ENCODE measurements at places on chromosomes 13 and 19.

DNA sequence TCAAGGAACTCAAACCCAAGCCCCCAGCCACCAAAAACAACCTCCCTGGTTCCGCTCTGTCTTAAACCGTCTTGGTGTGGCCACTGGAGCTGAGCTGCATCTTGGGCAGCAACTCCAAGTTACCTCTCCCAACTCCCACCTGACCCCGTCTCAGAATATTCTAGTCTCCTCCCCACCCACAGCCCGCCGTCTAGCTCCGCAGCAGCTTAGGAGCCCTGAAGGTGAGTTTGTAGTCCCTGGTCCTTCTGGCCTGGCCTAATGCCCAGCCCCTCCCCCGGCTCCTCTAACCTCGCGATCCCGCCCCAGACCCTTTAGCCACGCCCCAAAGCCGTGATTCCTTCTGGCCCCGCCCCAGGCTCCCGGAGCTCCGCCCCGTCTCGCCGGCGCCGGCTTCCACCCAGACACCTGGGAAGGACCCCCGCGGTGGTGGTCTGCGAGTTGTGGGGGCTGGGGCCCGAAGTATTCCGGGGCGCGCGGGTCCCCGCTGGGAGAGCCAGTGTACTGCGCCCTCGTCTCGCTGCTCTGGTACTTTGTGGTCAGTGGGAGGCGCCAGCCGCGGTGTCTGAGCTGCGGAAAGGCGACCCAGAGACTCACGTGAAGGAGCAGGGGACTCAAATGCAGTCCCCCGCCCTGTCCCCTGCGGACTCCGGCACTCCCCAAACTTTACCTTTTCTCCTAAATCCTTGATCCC, 2.5 kb upstream of the LHB start:
- no peak for DNase-seq

- DNase-seq = no peak
Measured at GRCh38 chr19:48194041-48194843, 23.8 kb downstream of the ZSWIM9 start.

- peak; percentile 47 for DNase-seq
Measured at GRCh38 chr13:33262062-33262487, 23.5 kb downstream of the STARD13 start.

DNA sequence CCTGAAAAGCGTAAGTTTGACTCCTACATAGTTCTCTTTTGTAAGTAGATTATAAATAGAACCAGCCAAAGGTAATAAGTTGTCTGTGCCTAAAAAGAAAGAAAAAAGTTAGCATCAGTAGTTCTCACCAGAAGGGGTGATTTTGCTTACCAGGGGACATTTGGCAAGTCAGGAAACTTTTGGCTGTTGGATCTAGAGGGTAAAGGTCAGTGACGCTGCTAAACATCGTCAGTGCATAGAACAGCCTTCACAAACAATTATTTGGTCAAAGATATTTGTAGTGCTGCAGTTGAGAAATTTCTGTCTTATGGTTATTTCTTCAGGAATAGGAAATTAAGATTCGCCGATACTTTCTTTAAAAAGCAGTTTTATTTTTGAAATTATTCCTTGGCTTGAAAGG, 2.0 kb downstream of the USPL1 start:
- DNase-seq = no peak

GRCh38 chr13:74575729-74576125, 441.5 kb upstream of the KLF12 start:
- DNase-seq = peak; percentile 3

DNA sequence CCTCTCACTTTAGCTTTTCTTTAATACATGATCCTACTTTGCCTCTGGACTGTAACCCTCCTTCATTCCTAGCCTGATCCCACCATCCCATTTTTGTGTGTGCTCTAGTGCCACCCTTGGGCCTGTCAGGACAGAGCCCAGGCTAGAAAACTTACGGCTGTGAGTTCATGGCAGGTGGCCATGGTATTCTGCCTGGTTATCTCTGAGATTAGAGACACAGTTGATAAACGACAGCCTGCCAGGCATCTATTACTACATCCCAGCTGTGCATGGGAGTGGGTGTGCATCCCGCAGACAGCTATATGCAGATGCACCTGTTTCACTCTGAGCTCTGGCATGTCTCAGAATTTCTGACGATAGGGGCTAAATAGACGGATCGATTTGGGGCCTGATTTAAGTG, 110.9 kb downstream of the HS6ST3 start:
- no peak for DNase-seq

DNA sequence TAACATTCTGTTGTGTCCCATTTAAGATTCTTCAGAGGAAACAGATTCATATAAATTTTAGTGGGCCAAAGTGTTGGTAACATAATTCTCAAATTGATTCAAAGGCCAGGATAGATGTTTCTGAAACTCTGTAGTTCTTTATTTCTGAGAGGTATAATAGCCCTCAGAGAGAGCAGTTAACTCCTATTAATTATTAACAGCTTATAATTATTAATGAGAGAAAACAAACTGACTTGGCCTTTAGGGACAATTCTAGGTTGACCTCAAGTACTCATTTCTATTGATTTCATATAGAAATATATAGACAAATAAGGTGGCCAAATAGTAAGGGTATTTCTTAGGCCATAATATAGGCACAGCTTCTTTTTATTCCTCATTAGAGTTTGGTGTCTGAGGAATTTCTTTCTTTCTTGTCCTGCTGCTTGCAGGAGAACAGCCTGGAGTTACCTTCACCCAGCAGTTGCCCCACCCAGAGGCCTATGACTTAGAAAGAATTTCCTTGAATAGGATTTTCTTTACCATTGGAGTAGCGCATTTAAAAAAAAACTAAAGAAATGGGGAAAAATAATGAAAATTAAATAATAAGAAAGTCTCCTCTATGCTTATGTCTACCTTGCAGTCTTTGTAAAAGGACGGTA, 1430.1 kb upstream of the SPRY2 start:
- no peak for DNase-seq

- DNase-seq = no peak
Measured at GRCh38 chr13:109568339-109568818, 218.0 kb downstream of the IRS2 start.

DNA sequence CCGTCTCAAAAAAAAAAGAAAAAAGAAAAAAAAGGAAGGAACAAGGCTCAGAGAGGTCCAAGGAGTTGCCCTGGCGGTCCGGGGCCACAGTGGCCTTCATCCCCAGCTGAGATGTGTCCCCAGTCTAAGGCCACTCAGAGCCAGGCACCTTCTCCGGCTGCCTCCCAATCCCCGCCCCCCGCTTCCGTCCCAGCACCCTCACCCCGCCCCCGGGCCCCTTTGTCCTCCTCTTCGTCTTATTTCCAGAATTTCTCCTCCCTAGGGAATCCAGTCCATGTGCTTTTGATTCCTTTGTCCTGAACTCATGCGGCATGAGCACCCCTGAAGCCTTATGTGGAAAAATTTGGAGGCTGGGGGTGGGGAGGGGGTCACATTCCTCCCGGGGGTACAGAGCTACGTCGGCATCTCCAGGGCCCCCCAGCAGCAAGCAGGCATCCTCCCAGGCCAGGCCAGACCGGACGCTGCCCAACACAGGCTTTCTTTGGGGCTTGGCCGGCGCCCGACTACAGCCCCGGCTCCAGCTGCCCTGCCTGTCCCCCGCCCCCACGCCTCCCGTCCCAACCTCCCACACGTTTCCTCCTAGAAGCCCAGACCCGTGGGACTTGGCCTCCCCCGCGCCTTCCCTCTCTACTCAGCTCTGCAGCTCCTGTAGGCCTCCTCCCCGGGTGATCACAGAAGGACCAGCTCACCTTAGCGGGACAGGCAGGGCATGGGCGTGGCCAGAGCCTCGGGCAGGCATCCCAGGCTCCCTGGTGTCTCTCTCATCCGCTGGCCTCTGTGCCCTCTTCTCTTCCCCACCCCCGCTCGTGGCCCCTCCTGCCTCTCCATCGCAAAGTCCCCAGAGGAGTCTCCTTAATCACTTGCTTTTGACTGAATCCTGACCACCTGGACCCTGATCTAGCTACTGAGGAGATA, 17.8 kb upstream of the ADGRE5 start:
- DNase-seq = peak; percentile 30

- no peak for DNase-seq
Measured at GRCh38 chr13:110552767-110553166, 8.8 kb downstream of the RAB20 start.

GRCh38 chr13:73092829-73093228, 34.0 kb downstream of the KLF5 start:
- DNase-seq = no peak

- no peak for DNase-seq
Measured at GRCh38 chr19:19165396-19165795, 4.7 kb downstream of the MEF2B start.

DNA sequence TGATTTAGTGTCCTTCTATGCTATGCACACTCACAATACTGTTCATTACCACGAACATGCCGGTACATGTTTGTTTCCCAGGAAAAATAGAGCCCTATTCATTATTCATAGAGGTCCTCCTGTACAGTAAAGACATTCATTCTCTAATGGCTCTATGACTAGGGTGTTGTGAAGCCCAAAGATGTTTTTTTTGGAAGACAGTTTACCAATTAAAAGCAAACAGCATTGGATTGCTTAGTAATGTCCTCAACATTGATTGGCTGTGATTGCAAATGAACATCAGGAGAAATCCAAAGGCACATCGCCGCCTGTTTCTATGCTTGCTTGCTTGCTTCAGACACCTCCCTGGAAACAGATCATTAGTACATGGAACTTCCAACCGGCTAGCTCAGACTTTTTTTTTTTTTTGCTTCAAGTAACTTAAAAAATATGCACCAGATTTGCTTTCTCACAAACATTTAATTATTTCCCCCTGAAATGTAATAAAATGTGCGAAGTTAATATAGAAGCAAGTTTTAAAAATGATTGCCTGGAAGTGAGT, 8.8 kb upstream of the GPC6 start:
- no peak for DNase-seq

DNA sequence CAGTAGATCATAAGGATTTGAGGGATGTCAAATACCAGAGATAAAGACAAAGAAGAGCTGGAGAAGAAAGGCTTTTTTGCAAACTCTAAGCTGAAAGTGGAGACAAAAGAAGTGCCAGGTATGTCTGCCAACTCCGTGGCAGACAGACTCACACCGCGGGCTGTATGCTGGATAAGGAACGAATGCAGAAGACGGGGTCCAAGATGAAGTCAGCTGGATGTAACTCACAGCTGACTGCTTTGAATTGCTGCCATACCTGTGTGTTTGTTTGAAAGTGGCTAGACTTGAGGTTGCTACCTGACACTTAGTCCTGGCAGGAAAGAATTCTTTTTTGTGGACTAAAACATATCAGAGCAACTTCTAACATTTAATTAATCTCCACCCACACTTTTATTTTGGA, 398.8 kb downstream of the DLEU7 start:
- DNase-seq = no peak

DNA sequence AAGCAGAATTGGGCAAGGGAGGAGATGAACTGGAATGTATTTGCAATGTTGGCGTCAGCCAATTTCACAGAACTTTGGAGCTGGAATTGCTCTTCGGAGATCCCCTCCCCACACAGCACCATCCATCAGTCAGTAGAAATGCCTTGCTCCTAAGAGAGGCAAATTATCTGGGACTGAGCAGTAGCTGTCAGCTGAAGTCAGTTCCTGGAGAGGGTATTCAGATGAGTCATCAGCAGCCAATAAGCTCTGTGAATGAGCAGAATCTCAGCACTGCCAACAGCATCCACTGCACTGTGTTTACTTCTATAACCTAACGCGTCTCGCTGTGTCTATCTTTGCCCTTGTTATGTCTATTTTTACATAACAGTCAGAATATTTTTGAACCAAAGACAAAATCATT, 213.7 kb downstream of the SLITRK5 start:
- no peak for DNase-seq

- no peak for DNase-seq
Measured at GRCh38 chr13:32267836-32268439, 47.2 kb downstream of the ZAR1L start.

- DNase-seq = no peak
Measured at GRCh38 chr19:14113762-14114414, 3.7 kb downstream of the PRKACA start.

DNA sequence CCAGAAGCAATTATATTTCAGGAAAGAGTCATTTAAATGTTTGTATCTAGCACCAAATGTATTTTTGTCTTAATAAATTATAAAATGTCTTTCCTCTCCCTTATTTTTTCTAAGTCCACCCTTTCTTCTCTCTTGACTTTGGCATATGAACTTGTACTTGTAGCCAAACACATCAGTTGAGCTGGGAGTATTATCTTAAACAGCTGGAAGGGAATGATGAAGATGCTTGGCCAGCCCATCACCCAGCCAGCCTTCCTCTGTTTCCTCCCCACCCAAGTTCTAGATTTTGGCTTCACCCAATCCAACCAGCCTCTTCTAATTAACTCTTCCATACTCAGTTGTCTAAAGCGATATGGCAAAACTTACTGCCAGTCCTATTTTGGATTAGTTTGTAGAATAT, 272.5 kb downstream of the ENOX1 start:
- DNase-seq = no peak

- no peak for DNase-seq
Measured at GRCh38 chr19:29260477-29261317, 47.7 kb upstream of the UQCRFS1 start.

DNA sequence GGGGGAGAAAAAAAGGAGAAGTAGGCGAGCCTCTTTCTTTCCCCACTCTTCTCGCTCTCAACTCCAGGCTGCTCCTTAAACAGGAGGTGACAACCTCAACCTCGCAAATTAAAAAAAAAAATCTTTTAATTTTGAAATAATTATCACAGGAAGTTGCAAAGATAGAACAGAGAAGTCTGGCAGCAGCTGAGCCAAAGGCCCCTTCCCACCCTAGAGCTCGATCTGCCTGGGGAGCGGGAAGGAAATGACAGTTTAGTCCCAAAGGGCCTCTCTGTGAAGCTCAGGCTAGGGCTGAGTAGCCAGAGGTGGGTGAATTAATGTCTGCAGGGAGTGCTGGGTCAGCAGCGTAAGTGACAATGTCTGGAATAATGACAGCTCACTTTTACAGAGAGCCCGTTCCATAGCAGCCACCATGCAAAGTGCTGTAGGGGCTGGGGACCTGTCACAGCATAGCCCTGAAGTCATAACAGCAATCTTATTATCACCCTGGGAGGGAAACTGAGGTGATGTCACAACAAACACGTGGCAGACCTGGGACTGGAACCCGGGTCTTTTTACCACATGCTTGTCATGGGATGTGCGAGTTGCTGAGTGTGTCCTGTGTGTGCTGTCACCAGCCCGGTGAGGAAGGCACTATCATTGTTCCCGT, 8.8 kb upstream of the CD22 start:
- DNase-seq = no peak

Measured in HFFc6 (cell line).